Effector memory CD4-positive, alpha-beta T cell (primary cell): ENCODE measurements at places on chromosomes 1 and 21.

GRCh38 chr1:77446841-77447555 lies 165.2 kb downstream of the AK5 start:
- no peak for DNase-seq

DNA sequence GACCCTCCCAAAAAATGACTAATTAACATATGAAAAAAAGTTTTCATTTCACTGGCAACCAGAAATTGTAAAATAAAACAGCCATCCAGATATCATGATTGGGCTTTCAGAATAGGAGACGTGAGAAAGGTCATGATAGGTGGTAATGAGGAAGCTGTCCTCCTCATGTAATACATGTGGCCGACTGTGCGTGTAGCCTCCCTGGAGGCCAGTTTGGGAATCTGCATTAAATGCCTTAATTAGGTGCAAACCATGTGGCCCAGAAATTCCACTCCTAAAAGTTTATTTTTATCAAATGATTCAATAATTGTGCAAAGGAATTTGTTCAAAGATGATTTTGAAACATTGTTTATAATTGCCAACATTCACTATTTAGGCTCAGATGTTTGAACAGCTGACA lies 127.6 kb upstream of the C1orf105 start:
- no peak for DNase-seq

- DNase-seq: no peak
Measured at GRCh38 chr1:19454265-19455146, 30.8 kb downstream of the CAPZB start.

- no peak for DNase-seq
Measured at GRCh38 chr1:110062612-110063011, 7.9 kb downstream of the ALX3 start.

GRCh38 chr1:85494904-85495266 lies 29.9 kb upstream of the DDAH1 start:
- DNase-seq: no peak

DNA sequence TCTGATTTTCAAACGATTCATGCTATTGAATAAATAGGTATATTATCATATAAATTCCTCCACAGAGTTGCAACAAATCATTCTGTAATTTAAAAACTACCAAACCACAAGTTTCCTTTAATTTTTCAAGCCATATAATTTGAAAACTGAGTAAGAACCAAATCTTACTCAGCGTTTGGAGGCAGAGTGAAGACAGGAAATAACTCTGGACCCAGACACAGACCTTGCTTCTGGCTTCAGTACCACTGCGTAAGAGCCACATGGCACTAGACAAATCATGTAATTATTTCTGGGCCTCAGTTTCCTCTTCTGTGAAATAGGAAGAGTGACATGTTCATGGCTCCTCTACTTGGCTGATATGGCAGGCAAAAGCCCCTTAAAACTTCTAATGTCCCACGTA lies 82.4 kb downstream of the SMYD2 start:
- DNase-seq: no peak

- DNase-seq: no peak
Measured at GRCh38 chr1:86085741-86086409, 70.7 kb downstream of the COL24A1 start.

GRCh38 chr21:22468893-22469292 lies 1470.7 kb downstream of the NCAM2 start:
- DNase-seq: no peak

GRCh38 chr1:8845104-8846097 lies 28.0 kb upstream of the RERE start:
- DNase-seq: no peak

- no peak for DNase-seq
Measured at GRCh38 chr1:42046761-42047507, 106.3 kb upstream of the GUCA2B start.

DNA sequence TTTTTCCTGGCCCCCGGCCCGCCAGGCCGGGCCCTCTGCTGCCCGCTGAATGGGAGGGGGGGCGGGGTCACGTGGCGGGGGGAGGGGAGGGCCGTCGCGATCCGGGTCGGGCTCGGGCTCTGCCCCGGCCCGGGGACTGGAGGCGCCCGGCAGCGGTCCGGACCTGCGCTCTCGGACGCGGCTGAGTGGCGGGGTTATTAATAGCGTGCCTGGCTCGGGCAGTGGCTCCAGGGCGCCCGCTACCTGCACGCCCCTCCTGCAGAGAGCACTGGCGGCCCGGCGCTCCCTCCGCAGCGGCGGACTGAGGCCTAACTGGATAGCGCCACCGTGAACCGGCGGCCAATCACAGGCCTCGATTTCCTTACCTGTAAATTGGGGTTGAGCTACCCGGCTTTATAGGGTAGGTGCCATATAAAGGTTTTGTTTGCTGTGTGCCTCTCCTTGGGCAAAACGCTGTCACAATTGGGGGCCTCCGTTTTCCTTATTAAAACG lies 28.1 kb downstream of the AHDC1 start:
- no peak for DNase-seq

- DNase-seq: no peak
Measured at GRCh38 chr1:216542263-216542662, 119.0 kb upstream of the USH2A start.

- DNase-seq: no peak
Measured at GRCh38 chr21:16330082-16330907, 600.5 kb downstream of the USP25 start.
